Hepatocyte (in vitro differentiated cells): ENCODE measurements at places on chromosomes 12 and 14. TPM values are rescaled to one million over a fixed set of nuclear protein-coding genes. Genes with fewer than 3 reads are reported as not detected.

CFAP251 gene
- 3.0 and 8.5 TPM in 2 replicates for polyA plus RNA-seq

SSTR1 gene
- 2.8 and 7.1 TPM in 2 replicates for polyA plus RNA-seq

LBHD2 gene
- 0.21 TPM in 1 of 2 replicates, not detected in the other for polyA plus RNA-seq

NTS gene
- polyA plus RNA-seq, result 2.2 and 3.2 TPM in 2 replicates

FAM181A gene
- polyA plus RNA-seq, result 0.90 TPM in 1 of 2 replicates, not detected in the other

RHEBL1 gene
- not detected in 2 replicates for polyA plus RNA-seq

C14orf132 gene
- polyA plus RNA-seq, result 19.3 and 26.5 TPM in 2 replicates

METAP2 gene
- 43.2 and 44.7 TPM in 2 replicates for polyA plus RNA-seq

KRT6C gene
- 0.18 and 1.3 TPM in 2 replicates for polyA plus RNA-seq

AGAP2 gene
- 0.04 TPM in 2 replicates for polyA plus RNA-seq

MANSC4 gene
- polyA plus RNA-seq, result not detected in 2 replicates

RTL1 gene
- polyA plus RNA-seq, result 1.4 TPM in 2 replicates

CCDC198 gene
- polyA plus RNA-seq, result 8.5 and 15.3 TPM in 2 replicates

TAS2R50 gene
- polyA plus RNA-seq, result not detected in 2 replicates

TCTN2 gene
- polyA plus RNA-seq, result 2.7 and 2.9 TPM in 2 replicates
